ENCODE measurements at places on chromosomes 13 and 19.

- no peak for DNase-seq
Observed at GRCh38 chr13:32548837-32549236, 10.2 kb upstream of the N4BP2L2 start.

DNA sequence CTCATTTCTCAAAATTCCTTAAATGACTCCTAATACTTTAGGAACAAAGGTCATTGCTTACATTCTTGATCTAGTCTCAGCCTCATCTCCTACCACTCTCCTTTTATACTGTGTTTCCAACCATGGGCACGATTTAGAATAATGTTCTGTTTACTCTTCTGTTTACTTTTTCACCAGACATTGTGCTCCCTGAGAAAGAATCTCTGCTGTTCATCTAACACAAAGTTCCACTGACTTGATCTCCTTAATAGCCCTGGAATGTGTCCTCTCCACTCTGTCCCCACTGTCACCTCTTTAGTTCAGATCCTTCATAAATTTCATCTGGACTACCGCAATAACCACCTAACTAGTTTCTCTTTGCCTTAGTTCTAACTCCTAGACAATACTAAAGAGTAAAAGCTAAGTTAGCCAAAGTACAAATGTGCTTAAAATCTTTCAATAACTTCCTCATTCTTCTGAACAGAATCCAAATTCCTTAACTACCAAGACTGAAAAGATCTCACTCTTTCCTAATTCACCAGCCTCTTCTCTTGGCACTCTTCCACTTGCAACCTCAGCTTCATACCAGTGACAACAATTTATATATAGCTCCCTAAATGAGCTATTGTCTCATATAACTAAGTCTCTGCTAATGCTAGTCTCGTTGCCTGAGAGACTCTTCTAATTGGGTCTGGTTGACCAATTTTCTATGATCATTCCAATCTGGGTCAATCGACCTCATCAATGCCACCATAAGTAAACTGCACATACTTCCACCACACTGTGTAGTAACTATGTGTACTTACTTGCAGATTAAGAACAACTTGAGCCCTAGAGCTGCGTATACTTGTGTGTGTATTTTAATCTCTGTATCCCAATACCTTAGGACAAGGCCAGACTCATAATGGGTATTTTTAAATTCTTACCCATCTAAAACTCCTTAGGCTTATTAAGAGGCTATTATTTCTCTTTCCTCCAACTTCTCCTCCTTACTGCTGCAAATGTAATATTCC, 179.9 kb downstream of the VWA8 start:
- peak; percentile 40 for DNase-seq

DNA sequence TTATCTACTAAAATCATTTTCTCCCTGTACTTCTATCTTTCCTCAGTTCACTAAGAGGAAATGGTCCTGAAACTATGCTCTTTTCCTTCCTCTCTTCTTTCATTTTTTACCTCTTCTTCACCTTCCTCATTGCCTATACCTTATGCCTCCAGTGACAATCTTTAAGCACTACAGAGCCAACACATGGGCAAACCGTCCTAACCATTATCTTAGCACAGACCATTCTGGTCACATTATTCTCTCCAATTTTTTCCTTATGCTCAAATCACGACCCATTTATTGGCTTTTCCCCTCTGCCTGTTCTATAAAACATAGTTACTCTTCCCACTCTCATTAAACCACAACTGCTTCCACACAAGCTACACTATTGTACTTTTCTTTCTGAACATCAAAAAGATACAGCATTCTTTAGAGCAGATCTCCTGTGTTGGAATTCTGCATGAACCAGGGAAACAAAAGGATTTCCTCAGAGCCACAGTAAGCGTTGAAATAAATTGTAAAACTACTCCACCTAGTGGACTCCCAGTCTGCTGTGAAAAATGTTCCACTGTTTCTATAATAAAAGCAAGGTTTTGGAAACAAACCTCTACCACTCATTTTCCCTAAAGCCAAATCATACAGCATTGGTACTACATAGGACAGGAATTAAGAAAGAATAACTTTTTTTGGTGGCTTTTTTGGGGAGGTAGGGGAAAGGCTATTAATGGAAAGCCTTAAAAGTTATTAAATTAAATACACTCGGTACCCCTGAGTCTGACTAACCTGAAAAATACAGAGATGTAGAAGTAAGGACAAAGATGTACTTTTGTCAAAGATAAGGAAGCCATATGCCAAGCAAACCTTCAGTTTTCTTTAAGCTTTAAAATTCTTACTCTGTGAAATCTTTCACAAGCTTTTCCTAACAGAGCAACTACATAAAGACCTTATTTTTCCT, 19.5 kb downstream of the NUFIP1 start:
- DNase-seq = peak; percentile 67

DNA sequence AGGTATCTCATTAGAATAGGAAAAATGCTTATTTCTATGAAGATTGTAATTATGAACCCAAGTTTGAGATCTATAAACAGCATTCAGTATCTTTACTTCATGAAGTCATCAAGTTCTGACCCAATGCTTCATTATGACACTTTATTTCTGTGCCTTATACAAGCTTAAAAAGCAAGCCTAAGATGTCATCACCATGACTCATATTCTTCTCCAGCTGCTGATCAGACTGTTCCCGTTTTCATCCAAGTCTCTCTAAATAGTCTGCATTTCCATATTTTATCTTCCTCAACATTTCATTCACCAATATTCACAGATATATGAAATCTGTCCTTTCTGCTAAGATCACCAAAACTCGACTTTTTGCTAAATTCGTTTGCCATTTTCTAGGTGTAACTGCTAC, 1247.2 kb upstream of the PRR20A start:
- no peak for DNase-seq

- peak; percentile 4 for DNase-seq
Observed at GRCh38 chr13:88552966-88553365, 881.8 kb downstream of the SLITRK5 start.

- no peak for DNase-seq
Observed at GRCh38 chr19:7734220-7735203, 2.6 kb upstream of the CLEC4G start.

DNA sequence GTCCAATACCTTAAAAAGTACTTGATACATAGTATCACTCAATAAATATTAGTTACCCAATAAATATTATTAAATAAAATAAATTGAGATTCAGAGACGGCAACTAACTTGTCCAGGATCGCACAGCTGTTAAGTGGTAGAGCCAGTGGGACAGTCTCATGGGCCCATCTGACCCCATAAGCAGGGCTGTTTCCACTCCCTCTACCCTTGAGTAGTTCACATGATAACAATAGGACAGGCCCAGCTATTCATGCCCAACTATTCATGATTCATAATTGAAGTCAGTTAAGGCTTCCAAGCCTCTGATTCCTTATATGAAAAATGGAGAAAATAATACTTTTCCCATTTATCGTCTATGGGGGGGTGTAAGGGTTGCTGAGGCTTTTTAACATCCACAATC, 78.2 kb downstream of the C13orf42 start:
- DNase-seq = no peak

GRCh38 chr13:39016787-39017186, 21.1 kb downstream of the PROSER1 start:
- DNase-seq = peak; percentile 13

GRCh38 chr13:36769126-36769525, 49.9 kb upstream of the RFXAP start:
- no peak for DNase-seq

- DNase-seq = no peak
Observed at GRCh38 chr19:2261438-2262172, 5.4 kb upstream of the JSRP1 start.

DNA sequence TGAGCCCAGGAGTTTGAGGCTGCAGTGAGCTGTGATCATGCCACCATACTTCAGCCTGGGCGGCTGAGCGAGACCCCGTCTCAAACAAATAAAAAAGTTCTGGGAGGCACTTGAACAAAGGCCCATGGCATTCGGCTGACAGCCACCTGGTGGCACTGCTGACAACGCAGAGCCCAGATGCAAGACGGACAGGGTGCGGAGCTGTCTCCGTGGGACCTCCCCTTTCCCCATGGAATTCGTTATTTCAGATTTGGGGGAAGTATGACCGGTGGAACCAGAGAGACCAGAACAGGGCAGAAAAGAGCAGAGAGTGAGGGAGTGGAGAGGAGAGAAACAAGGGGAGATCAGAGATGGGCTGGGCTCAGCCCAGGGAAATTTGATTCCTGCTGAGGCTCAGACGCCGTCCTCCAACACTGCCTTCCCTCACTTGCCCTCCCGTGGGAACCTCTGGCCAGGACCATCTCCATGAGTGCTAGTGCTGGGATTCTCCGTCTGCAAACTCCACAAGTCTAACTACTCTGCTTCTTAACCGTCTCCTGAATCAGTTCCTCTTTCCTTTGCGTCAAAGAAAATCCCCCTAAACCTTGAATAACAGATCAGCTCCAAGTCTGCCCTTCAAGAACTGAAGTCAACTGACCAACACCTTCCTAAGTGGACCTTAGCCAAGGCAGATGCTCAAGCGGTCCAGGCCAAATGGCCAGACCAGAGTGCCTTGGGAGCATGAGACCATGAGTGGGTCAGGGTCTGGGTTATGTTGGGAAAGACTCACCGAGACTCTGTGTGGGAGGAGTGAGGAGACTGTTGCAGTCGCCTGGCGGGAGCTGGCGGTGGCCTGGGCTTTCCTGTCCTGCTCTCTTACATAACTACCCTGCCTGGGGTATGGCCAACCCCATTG, 11.9 kb upstream of the ATF5 start:
- no peak for DNase-seq

- DNase-seq = no peak
Observed at GRCh38 chr19:570937-571565, 1.3 kb upstream of the BSG start.

- no peak for DNase-seq
Observed at GRCh38 chr13:77919921-77920294, 1.3 kb upstream of the EDNRB start.

DNA sequence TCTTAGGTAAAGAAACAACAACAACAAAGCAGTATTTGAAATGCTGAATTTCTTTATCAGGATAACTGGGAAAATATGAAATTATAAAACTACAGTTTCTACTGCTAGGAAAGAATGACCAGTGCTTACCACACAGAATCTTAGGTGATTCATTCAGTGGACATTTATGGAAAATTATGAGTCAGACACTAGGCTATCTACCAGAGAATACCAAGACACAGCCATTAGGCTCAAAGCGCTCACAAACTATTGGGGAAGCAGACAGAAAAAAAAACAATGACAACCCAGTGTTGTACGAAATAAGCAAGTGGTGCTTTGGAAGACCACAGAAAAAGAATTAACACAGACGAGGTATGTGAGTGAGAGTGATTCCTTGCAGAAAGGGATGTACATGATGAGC, 1019.5 kb downstream of the PCDH9 start:
- peak; percentile 77 for DNase-seq

- DNase-seq = no peak
Observed at GRCh38 chr13:77563111-77563510, 27.6 kb downstream of the SCEL start.

GRCh38 chr19:1744822-1745563, 8.3 kb upstream of the ONECUT3 start:
- no peak for DNase-seq

- no peak for DNase-seq
Observed at GRCh38 chr13:114034481-114034891, 60.6 kb upstream of the C13orf46 start.

DNA sequence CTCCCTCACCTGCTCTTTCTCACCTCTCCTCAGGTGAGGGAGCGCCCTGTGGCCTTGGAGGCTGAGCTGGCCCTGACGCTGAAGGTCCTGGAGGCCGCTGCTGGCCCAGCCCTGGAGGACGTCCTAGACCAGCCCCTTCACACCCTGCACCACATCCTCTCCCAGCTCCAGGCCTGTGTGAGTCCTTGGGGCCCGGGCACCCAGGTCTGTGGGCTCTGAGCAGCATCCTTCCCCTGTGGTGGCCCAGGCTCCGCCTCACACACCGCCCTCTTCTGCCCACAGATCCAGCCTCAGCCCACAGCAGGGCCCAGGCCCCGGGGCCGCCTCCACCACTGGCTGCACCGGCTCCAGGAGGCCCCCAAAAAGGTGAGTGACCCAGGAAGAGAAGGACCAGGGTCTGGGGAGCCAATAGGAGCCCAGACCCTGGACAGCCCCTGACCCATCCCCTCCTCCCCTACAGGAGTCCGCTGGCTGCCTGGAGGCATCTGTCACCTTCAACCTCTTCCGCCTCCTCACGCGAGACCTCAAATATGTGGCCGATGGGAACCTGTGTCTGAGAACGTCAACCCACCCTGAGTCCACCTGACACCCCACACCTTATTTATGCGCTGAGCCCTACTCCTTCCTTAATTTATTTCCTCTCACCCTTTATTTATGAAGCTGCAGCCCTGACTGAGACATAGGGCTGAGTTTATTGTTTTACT, 1.9 kb downstream of the IFNL1 start:
- DNase-seq = no peak
